ENCODE measurements at places on chromosomes 6 and 20.

- no peak for DNase-seq
- peak overlapping the region; percentile 75 for H3K27ac ChIP-seq
- H3K4me1 ChIP-seq = peaks cover 29% of the 10 kb centered on the region
- H3K27me3 ChIP-seq = peaks cover 6% of the 10 kb centered on the region
Measured at GRCh38 chr20:6651561-6651960, 115.9 kb upstream of the BMP2 start.

DNA sequence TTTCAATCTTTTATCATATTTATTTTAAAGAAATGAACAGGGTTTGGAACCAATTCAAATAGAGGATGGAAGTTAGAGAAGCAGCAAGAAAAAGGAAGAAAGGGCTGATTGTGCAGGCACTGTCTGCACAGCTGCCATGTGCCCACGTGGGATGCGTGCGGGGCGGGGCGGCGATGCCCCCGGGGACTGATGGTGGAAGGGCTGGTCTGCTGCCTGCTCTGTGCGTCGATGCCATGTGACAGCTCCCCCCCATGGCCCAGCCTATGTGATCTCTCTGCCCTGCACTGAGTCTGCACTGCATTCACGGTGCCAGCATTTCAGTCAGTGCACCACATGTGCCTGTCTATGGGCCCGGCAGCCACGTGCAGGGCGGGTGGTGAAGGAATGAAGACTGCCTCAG is 96.4 kb downstream of the IRF4 start:
- H3K4me1 ChIP-seq = no peaks in the 10 kb centered on the region
- no peaks in the 10 kb centered on the region for H3K27me3 ChIP-seq
- no peak for DNase-seq
- H3K36me3 ChIP-seq = no peaks in the 10 kb centered on the region
- H3K27ac ChIP-seq = no peak overlapping the region
- no peak overlapping the region for H3K4me3 ChIP-seq

GRCh38 chr6:161091972-161092701 is 100.6 kb downstream of the MAP3K4 start:
- H3K4me3 ChIP-seq = no peak overlapping the region
- peak overlapping the region; percentile 37 for H3K27ac ChIP-seq
- peaks cover 41% of the 10 kb centered on the region for H3K36me3 ChIP-seq

GRCh38 chr20:3739926-3740451 is 7.5 kb downstream of the HSPA12B start:
- H3K4me3 ChIP-seq = no peak overlapping the region
- no peak overlapping the region for H3K27ac ChIP-seq
- H3K36me3 ChIP-seq = no peaks in the 10 kb centered on the region

DNA sequence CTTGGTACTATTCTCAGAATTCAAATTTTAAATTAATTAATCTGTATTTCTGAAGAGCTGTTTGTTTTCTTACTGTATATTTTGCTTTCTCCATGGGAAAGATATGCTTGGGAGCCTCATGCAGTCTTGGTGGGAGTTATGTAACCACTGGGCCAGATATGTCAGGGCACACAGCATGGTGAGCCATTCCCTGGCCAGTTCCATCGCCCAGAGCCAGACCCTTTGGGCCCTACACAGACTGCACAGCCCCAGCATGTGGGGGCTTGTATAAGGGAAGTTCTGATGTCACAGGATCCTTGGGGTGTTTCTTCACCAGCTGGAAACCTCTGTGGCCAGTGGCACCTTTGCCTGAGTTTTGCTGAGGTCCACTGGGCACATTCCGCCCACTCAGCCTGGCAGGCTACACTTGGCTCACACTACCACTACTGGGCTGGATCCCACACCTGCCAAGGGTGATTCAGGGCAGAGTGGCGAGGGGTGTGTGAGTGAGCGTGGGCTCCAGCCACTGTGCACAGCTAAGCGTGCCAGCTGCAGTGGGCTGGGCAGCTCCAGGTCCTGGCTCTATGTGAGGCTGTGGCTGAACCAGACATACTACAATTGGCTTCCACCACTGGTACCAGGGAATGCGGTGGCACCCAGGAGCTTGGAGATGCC is 293.5 kb downstream of the ARHGAP18 start:
- no peak overlapping the region for H3K4me3 ChIP-seq
- no peak overlapping the region for H3K27ac ChIP-seq
- no peak for DNase-seq
- H3K36me3 ChIP-seq = no peaks in the 10 kb centered on the region

- H3K4me1 ChIP-seq = peaks cover 10% of the 10 kb centered on the region
- no peak for DNase-seq
- H3K36me3 ChIP-seq = no peaks in the 10 kb centered on the region
- H3K4me3 ChIP-seq = no peak overlapping the region
Measured at GRCh38 chr20:15342991-15343523, 1005.6 kb upstream of the FLRT3 start.

GRCh38 chr6:16238963-16239797 is 793 bp downstream of the GMPR start:
- peak; percentile 84 for DNase-seq
- no peak overlapping the region for H3K27ac ChIP-seq
- peak overlapping the region; percentile 92 for H3K4me3 ChIP-seq
- H3K36me3 ChIP-seq = no peaks in the 10 kb centered on the region
- H3K27me3 ChIP-seq = 0 out of 2 replicates have a peak, but pooled peaks cover 5% of the 10 kb centered on the region

DNA sequence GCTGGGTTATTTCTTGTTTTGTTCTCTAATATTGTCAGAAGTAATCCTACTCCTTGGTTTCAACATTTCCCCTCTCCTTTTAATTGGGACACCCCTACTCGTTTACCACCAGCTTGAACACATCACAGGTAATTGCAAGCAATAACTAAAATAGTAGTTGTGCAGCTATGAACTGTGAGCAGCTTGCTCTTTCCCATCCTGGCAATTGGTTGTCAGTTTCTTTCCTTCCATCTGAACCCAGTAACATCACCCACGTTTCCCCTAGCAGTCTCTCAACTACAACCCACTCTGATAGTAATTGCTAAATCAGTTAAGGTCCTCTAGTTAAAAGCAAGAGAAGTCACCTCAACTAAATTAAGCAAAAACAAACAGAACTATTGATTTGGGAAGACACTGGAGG is 47.6 kb upstream of the GNRH2 start:
- no peaks in the 10 kb centered on the region for H3K27me3 ChIP-seq
- peaks cover 14% of the 10 kb centered on the region for H3K36me3 ChIP-seq
- H3K4me1 ChIP-seq = no peaks in the 10 kb centered on the region
- no peak overlapping the region for H3K27ac ChIP-seq
- no peak for DNase-seq
- no peak overlapping the region for H3K4me3 ChIP-seq

DNA sequence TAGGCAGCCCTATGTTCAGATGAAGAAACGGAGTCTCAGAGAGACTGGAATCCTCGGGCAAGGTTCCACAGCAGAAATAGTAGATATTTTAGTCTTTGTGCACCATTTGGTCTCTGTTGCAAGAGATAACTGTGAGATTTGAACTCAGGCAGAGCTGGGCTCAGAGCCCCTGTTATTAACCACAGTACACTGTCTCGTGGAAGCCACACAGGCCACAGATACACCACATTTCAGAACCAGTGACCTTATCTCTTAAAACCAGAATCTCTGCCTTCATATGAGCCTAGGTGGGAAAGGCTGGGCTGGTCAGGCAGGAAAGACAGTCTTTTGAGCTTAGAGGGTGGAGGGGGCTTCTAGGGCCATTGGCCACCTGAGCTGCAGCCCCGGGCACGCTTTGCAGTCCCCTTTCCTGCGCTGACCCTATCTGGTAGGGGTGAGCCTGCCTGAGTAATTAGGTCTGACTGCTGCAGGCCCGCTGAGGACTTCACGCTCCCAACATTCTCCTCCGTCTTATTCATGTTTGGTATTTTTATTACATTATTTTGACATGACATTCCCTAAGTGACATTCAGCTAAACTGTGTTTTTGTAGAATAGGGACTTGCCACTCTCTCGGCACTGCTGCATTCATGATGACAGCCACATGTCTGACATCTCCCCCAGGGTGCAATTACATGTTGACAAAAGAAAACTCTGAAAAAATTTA is 71.1 kb downstream of the KCNB1 start:
- no peaks in the 10 kb centered on the region for H3K4me1 ChIP-seq
- H3K36me3 ChIP-seq = no peaks in the 10 kb centered on the region
- H3K27ac ChIP-seq = no peak overlapping the region
- H3K27me3 ChIP-seq = peaks cover 48% of the 10 kb centered on the region
- no peak overlapping the region for H3K4me3 ChIP-seq

DNA sequence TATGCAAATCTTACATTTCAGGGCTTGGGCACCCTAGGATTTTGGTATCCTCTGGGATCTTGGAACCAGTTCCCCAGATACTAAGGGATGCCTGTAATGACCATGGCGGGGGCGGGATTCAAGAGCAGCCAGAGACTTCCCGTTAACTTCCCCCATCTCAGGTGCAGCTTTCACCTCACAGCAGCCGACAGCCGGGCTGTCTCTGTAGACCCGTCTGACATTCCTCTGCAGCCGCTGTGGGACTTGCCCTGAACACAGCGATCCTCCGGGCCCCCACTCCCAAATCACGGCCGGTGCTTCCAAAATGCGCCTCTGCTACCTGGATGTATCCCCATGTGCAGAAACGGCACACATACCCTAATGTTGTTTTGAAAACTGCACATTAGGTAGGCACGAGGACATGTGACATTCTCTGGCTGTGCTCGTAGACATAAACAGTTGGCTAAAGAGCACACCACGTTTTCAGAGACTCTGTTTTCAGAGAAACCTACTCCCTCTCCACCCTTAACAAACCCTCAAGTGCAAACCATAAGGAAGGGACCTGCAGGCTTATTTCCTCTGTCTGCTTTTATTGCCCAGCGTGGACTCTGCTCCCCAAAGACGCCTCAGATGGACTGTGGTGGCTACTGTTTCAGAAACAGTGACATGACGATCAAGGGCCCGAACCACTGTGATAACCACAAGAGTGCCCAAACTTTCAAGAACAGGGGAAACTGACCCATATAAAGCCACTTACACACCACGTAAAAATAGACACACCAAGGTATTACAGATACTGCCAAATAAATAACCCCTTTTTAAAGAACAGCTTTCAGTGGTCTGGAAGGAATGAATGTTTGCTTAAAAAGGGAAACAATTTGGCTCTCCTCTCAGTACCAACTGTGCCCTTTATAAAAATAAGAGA is 72.9 kb upstream of the FOXC1 start:
- DNase-seq = no peak
- no peak overlapping the region for H3K4me3 ChIP-seq
- no peaks in the 10 kb centered on the region for H3K27me3 ChIP-seq
- peaks cover 8% of the 10 kb centered on the region for H3K4me1 ChIP-seq
- H3K36me3 ChIP-seq = no peaks in the 10 kb centered on the region
- no peak overlapping the region for H3K27ac ChIP-seq

- no peak for DNase-seq
- H3K27ac ChIP-seq = no peak overlapping the region
- no peaks in the 10 kb centered on the region for H3K27me3 ChIP-seq
- no peaks in the 10 kb centered on the region for H3K36me3 ChIP-seq
- H3K4me3 ChIP-seq = no peak overlapping the region
Measured at GRCh38 chr6:130776287-130776925, 50.8 kb upstream of the SMLR1 start.

GRCh38 chr20:49323622-49324238 is 45.9 kb upstream of the ZNFX1 start:
- no peak overlapping the region for H3K27ac ChIP-seq
- peaks cover 25% of the 10 kb centered on the region for H3K27me3 ChIP-seq
- peaks cover 8% of the 10 kb centered on the region for H3K4me1 ChIP-seq
- H3K36me3 ChIP-seq = no peaks in the 10 kb centered on the region
- DNase-seq = peak; percentile 87

DNA sequence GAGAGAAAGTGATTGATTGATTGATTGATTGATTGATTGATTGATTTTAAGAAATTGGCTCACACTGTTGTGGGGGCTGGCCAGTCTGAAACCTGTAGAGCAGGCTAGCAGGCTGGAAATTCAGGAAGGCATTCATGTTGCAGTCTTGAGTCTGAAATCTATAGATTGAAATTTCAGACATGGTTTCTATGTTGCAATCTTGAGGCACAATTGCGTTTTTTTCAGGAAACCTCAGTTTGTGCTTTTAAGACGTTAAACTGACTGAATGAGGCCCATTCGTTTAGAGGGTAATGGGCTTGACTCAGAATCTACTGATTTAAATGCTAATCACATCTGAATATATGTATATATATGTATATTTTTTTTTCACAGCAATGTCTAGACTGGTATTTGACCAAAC is 106.3 kb downstream of the STXBP5 start:
- DNase-seq = no peak
- H3K4me3 ChIP-seq = no peak overlapping the region
- H3K4me1 ChIP-seq = no peaks in the 10 kb centered on the region
- H3K36me3 ChIP-seq = peaks cover 4% of the 10 kb centered on the region

DNA sequence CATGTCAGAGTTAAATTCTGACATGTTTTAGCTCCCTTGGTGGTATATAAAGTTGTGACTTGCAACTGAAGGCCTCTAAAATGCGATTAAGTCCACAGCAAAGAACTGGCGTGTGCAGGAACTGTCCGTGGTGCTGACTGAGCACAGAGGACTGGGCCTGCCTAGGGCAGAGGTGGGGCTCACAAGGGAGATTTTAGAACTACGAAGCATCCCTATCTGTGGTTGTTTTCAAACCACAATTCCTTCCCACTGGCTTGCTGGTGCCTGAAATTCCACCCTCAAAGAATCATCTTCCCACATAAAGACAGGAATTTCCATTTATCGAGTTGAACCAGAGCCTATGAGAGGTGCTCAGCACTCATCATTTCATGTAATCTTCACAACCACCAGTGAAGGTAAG is 30.1 kb downstream of the RIMS4 start:
- DNase-seq = peak; percentile 70
- no peaks in the 10 kb centered on the region for H3K4me1 ChIP-seq
- no peaks in the 10 kb centered on the region for H3K36me3 ChIP-seq
- H3K27ac ChIP-seq = no peak overlapping the region

DNA sequence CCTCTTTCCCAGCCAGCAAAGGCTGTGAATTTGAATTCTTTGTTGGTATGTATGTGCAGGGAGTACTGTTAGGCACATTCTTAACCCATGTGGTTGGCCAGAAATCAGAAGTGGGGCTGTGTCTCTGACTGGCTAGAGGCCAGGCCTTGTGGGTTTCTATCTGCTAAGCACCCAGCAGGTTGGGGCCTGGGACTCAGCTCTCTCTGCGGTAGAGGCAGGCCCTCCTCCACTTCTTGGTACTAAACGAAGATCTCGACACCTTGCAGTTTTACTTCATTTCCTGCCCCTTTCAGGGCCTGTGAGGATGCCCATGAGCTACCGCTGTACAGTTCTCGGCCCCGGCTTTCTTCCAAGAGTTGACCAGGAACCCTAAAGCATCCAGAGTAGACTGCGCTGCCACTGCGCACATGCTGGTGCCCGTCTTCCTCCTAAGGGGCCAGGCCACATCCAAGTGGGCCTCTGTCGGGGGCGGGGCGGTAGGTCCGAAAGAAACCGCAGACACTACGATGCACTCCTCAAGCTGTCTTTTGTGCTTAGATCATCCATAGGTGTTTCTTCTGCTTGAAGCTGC is 51.1 kb downstream of the TCP11 start:
- no peaks in the 10 kb centered on the region for H3K27me3 ChIP-seq
- no peak overlapping the region for H3K27ac ChIP-seq
- no peaks in the 10 kb centered on the region for H3K36me3 ChIP-seq
- no peaks in the 10 kb centered on the region for H3K4me1 ChIP-seq
- no peak for DNase-seq

GRCh38 chr20:25250508-25250907 is 2.6 kb downstream of the PYGB start:
- H3K36me3 ChIP-seq = peaks cover 30% of the 10 kb centered on the region
- peak overlapping the region; percentile 92 for H3K4me3 ChIP-seq
- peak; percentile 48 for DNase-seq
- H3K4me1 ChIP-seq = peaks cover 58% of the 10 kb centered on the region
- peak overlapping the region; percentile 1 for H3K27ac ChIP-seq
- no peaks in the 10 kb centered on the region for H3K27me3 ChIP-seq

All from PC-3 (cell line).